Stimulated activated CD4-positive, alpha-beta T cell treated with anti-CD3 and anti-CD28 coated beads, Interleukin-1b, Interleukin-23, amount 100 ng/mL, for 1 hour (primary cell): ENCODE measurements at places on chromosomes 7 and 10.

- DNase-seq, result no peak
Observed at GRCh38 chr10:59012839-59013238, 163.6 kb upstream of the PHYHIPL start.

DNA sequence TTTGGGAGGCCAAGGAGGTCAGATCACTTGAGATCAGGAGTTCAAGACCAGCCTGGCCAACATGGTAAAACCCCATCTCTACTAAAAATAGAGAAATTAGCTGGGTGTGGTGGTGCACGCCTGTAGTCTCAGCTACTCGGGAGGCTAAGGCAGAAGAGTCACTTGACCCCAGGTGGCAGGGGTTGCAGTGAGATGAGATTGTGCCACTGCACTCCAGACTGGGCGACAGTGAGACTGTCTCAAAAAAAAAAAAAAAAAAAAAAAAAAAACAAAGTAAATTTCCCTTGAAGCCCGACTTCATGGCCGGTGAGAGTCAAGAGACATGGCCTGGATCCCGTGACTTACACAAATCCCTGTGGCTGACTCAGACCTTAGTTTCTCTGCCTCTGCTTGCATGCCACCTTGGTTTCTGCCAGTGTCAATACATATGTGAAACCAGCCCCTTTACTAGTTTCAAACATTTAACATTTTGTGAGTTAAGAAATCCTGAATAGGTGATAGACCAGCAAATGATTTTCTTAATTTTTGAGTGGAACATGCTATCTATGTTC lies 62.8 kb downstream of the ZEB1 start:
- DNase-seq, result no peak

DNA sequence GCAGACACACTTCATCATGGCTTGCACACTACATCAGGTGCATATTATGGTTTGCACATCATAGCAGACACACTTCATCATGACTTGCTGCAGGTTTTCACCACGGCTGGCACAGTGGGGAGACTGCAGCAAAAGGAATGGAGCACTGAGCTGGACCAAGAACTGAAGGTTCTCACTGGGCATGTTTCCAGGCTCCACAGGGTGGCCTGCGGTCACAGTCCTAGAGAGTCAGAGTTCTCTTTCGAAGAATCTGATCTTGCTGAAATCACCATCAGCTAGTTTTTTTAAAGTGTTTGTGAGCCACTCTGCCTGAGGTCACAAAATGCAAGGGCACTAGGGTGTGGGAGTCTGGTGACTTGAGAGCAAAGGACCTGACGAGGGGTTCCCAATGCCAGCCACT lies 140.4 kb upstream of the NPY start:
- DNase-seq, result no peak

DNA sequence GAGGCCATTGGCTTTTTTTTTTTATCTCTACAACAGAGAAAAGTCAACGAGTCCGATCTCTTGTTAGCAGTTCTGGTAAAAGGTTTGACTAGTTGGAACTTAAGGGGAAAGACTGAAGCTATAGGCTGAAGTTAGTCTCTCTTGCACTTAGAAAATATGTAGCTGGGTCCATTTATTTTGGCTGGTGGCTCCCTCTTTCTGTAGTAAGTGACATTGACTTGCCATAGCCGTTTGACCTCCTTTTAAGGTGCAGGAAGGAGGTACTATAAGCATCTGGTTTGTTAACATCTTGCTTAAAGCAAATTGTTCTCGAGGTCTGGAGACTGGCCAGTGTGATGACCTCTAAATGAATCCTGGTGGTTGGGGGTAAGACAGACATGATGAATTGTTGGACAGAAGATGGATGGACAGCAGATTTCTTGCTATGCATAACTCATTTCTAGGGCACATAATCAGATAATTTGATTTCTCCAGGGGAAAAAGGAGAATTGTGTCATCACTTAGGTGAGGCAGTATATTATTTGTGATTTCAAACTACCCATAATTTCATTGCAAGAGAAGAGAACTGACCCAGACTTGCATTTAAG lies 356.3 kb upstream of the GALNT17 start:
- no peak for DNase-seq

- DNase-seq, result no peak
Observed at GRCh38 chr7:108613949-108614381, 44.3 kb downstream of the DNAJB9 start.

GRCh38 chr10:4004144-4004543 lies 219.1 kb upstream of the KLF6 start:
- no peak for DNase-seq

- DNase-seq, result no peak
Observed at GRCh38 chr7:5528071-5528814, 104.6 kb upstream of the TNRC18 start.
